ENCODE measurements at places on chromosomes 6 and 20.

GRCh38 chr6:33633084-33633461 is 12.0 kb downstream of the ITPR3 start:
- DNase-seq: no peak

DNA sequence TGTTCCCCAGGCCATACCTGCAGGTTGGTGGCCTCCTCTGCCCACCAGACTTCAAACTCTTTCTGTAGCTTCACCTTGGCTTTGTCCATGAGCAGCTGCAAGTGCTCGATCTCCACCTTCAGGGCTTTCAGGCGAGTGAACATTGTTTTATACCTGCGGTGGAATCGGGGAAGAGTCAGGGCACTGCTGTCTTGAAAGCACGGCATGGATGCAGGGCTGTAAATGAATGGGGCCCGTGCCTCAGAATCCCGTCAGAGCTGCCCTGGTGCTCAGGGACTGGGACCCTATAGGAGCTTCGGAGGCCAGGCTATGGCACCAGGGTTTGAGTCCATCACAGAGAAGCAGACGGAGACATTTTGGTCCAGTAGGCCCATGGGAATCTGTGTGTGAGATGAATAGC is 37.9 kb upstream of the KCNK16 start:
- no peak for DNase-seq

GRCh38 chr6:19368511-19368910 is 468.7 kb upstream of the ID4 start:
- DNase-seq: no peak

DNA sequence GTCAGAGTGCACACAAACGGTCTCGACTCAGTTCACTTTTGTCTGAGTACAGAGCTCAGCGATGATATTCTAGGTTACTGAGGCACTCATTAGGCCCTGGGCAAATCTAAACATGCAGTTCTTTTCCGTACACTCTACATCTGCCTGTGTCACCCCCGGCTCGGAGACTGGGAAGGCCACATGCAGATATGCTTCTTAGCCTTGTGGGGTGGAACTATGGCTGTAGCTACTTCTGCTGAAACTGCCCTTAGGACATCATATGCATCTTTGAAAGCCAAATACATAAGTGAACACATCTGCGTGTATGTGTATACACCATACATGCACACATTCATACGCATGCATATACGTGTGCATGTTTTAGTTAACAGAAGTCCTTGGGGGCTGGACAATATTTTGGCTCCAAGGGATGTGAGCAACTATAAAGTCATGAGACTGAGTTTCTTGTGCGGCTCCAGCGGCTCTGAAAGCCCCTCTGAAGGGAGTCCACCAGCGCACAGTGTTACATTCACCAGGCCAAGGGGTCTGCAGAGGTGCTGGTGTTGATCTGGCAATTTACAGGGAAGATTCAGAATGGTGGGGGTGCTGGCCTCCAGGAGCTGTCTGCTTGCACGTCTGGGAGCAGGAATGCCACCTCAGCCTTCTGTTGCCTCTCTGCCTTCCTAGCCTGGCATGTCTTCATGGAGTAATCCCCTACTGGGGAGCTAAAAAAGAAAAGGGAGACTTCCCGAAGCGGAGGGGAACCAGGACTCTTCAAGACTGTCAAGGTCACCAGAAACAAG is 31.6 kb downstream of the PSMG4 start:
- DNase-seq: no peak

DNA sequence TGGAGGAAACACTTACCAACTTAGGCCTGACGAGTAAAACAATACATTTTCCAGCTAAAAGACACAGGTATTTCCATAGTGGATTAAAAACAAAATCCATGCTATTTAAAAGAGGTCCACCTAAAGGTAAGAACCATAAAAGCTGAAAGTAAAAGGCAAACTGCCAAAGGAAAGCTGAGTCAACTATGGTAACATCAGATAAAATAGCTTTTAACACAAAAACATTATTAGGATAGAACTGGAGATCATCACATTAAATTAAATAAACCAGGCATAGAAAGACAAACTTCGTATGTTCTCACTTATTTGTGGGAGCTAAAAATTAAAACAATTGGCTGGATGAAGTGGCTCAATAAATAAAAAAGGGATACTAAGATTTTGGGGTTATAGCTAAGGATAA is 166.8 kb upstream of the SLC22A16 start:
- no peak for DNase-seq
